ENCODE measurements at places on chromosomes 16 and 17.

DNA sequence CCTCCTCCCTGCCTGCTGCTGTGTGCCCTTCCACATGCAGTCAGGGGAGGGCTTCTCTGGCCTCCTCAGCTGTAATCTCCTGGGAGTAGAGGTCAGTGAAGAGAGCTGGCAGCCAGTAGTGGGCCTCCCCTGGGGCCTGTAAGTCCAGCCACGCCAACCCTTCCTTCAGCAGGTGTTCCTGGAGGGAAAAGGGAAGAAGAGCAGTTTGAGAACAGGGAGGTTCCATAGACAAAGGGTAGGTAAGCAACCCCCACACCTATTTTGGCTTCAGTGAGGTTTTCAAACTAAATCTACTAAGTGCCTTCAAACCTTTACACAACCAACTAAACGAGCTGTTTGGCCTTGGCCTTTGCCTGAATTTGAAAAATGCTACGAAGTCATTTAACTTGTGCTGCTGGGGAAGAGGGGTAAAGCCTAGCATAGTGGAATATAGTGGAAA, 14.2 kb downstream of the SNF8 start:
- no peak for DNase-seq

DNA sequence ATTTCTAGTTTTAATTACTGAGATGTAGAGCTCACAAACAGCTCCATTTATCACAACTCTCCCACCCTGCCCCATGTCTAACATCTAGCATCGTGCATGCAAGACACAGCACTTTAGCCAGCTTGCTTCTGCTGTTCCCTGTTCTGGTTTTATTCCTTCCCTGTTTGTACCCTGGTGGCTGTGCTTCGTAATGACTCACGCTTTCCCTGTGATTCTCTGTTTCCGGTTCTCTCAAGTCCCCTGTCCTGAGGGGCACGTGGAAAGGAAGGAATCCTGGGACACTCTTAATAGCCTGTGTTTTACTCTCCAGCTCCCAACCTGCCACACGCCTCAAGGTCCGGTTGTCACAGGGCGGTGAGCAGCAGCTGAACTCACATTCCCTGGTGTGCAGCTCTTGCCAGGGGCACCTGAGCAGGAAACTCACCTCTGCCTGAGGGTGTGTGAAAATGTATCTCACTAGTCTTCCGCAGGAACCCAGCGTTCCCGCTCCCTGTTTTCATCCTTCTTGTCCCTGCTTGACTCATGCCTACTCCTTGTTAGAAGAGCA, 10.6 kb downstream of the SHISA6 start:
- DNase-seq: no peak

GRCh38 chr16:24844101-24845030, 1.4 kb upstream of the SLC5A11 start:
- no peak for DNase-seq

- peak; percentile 46 for DNase-seq
Measured at GRCh38 chr17:81241648-81242420, 2.7 kb downstream of the NDUFAF8 start.

- no peak for DNase-seq
Measured at GRCh38 chr17:59287891-59288290, 43.6 kb upstream of the YPEL2 start.

- no peak for DNase-seq
Measured at GRCh38 chr17:9002227-9002605, 19.1 kb upstream of the NTN1 start.

- peak; percentile 48 for DNase-seq
Measured at GRCh38 chr16:88455610-88456355, 2.7 kb downstream of the ZFPM1 start.

- no peak for DNase-seq
Measured at GRCh38 chr17:73991260-73991659, 212.2 kb upstream of the RPL38 start.

- DNase-seq: no peak
Measured at GRCh38 chr17:68539548-68540467, 27.6 kb downstream of the PRKAR1A start.

- DNase-seq: no peak
Measured at GRCh38 chr17:27575096-27575911, 55.7 kb upstream of the LGALS9 start.

DNA sequence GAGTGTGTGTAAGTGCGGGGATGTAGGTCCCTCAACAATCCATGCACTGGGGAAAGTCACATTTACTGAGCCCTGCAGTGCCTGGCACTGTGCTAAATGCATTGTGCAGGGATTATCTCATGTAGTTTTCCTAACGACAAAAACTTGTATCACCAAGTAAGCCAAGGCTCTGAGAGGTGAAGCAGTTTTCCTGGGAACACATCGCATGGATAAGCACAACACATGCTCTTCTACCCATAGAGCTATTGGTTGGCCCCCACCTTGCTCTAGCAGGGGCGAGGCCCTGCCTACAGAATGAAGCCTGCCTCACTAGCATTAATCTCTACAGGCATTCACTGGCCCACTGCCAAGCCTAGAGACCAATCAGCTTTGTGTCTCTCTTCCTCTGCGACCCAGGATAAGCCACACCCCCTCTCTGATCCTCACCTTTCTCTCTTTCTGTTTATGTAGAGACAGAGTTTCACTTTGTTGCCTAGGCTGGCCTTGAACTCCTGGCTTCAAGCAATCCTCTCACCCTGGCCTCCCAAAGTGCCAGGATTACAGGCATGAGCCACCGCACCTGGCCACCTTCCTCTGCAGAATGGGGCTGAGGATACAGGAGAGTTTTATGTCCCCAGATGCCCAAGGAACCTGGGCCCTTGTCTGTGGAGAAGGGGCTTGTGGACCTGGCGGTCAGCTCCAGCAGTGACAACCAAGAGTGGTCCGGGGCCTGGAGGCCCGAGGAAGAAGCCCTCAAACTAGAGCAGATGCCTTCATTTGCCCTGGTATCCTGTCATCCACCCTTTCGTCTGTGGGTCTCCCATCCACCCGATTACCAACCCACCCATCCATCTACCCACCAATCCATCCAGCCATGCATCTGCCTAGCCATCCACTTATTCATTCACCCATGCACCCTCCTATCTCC, 12.8 kb downstream of the CDH16 start:
- no peak for DNase-seq

- DNase-seq: no peak
Measured at GRCh38 chr17:16975744-16976625, 4.1 kb upstream of the TNFRSF13B start.

- no peak for DNase-seq
Measured at GRCh38 chr16:89359264-89360147, 130.9 kb downstream of the ANKRD11 start.

- DNase-seq: no peak
Measured at GRCh38 chr17:61766520-61766919, 96.8 kb downstream of the BRIP1 start.

DNA sequence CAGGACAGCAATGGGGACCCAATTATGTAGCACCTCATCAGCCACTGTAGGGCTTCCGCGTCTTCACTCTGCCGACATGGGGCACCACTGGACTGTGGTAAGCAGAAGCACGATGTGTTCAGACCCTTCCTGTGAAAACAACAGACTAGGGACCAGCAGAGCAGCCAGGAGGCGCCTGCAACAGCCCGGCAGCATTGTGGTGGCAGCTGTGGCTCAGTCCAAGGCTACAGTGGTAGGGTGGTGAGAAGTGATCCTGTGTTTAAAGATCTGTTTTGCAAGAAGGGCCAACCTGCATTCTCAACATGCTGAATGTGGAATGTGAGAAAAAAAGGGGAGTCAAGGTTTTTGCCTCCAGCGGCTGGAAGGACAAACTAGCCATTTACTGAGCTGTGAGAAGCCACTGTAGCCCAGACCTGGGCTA, 80.8 kb downstream of the GAS7 start:
- no peak for DNase-seq

- DNase-seq: no peak
Measured at GRCh38 chr17:73592079-73592415, 52.2 kb downstream of the SDK2 start.

DNA sequence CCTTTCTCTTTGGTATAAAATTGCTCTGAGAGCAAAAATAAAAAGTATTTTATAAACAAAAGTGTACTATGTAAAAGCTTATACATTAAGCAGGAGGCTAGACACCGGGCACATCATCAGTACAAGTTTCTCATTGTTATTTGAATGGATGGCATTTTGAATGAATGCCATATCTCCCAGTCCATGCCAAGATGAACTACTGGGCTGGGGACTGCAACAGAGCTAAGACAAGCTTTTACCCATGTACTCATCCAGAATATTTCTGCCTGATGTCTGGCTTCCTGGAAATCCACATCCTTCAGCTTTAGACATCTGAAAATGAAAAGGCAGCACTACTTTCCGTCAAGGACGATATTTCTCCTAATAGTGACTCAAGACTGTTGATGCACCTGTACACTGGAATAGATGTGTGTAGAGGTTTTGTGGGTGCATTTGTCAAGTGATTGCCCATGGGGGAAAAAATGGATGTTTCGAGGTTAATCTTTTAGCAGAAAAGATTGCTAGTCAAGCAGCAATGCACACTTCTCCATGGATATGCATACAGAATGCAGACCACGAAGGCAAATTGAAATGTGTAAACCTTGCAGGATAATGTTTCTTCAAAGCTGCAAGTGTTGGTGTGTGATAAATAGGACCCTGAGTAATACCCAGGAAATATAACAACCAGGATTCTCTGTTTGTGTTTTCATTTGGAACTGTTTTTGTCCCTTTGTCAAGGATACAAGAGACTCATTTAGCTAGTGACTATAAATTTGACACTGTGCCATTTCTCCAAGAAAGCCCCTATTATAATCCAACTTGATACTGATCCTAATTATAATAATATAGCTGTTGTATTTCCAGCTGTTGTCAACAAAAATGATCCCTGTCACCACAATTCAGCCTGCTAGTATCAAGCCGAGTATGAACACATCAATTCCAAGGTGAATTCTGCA, 173.8 kb downstream of the CDH8 start:
- peak; percentile 42 for DNase-seq

DNA sequence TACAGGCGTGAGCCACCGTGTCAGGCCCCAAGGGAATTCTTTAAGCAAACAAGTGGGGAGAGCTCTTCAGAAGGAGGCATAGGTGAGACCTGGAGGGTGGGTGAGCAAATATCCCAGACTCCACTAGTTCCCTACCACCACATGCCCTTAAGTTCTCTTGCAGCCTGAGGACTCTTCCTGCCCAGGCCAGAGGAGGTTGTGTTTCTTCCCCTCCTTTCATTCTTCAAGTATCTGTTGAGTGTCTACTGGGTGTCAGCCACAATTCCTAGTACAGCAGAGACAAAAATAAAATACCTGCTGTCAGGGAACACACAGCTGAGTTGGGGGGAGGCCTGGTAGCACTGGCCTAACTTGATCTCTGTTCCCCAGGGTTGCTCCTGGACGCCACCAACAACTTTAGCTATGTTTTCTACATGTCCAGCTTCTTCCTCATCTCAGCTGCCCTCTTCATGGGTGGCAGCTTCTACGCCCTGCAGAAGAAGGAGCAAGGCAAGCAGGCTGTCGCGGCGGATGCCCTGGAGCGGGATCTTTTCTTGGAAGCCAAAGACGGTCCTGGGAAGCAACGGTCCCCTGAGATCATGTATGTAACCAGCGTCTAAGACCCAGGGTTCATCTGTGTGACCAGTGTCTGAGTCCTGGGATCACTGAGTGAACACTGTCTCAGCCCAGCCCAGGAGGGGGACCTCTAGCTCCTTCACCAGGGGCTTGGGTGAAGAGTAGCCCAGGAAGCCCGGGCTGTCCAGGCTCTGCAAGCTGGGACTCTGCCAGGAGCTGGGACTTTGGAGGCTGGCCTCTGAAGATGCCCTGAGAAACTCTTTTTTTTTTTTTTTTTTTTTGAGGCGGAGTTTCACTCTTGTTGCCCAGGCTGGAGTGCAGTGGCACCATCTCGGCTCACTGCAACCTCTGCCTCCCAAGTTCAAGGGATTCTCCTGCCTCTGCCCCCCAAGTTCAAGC, 5.9 kb upstream of the ARMC7 start:
- DNase-seq: no peak

DNA sequence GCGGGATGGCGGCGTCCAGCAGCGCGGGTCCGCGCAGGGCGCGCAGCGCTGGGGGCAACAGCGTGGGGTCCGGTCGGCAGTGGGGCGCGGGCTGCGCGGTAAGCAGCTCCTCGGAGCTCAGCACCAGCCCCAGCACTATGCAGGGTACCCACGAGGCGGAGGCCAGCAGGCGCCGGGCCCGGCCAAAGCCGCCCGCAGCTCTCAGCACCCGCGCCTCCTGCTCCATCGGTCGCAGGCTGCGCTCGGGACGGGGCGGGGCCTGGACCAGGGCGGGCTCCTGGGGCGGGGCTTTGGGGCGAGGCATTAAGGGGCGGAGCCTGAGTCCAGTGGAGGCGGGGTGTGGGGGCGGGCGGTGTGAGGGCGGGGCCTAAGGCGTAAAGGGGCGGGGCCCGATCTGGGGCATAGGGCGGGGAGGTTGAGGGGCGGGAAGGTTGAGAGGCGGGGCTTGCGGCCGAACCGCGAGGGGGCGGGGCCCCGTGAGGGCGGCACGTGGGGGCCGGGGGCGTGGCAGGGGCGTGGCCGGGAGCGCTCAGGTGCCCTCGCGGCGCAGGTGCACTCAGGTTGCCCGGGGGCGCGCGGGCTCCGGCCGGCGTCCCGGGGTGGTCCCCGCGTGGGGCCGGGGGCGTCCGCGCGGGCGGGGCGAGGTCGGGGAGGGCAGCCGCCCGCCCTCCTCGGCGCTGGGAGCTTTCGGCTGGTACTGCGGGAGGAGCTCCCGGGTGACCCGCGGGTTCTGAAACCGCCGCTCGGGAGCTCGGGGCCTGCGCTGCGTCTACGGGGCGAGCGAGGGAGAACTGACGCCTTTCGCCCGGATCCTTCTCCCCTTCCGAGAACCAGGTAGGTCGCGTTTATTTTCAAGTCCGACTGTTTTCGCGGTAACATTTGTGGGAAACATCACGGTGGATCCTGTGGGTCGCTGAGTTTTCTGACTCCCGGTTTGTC, 1.4 kb upstream of the SLC22A31 start:
- DNase-seq: peak; percentile 65

GRCh38 chr16:57976331-57976796, 5.4 kb upstream of the CNGB1 start:
- no peak for DNase-seq

- DNase-seq: no peak
Measured at GRCh38 chr16:86306011-86306644, 204.2 kb upstream of the FOXF1 start.

DNA sequence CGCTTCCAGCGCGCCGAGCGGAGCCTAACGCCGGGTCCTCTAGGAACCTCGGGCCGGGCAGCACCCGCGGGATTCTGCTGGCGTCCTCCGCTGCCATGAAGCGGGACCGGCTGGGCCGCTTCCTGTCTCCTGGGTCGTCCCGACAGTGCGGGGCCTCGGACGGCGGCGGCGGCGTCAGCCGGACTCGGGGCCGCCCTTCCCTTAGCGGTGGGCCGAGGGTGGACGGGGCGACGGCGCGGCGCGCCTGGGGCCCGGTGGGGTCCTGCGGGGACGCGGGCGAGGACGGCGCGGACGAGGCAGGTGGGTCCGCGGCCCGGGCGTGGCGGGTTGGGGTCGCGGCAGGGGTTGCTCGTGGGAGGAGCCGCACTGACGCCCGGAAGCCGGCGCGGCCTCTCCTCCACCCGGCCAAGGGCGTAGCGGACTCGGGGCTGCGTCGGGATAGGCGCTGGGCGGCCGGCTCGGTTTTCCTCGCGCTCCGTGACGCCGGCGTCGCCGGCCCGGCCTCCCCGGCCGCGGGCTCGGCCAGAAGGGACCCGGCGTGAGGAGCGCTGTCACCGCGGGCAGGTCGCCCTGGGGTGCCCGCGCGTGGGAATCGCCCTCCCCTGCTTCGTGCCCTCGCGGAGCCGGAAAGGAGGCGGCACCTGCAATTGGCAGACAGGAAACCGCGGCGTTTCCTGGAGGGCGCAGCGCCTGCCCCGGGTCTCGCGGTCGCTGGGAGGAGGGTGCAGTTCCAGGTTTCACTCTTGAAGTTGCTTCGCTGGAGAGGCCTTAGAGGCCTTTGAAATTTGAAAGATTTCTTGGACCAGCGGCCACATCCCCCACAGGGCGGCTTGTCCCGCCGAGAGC, 432 bp downstream of the ZNF276 start:
- DNase-seq: peak; percentile 21

- DNase-seq: no peak
Measured at GRCh38 chr17:73551759-73552158, 92.5 kb downstream of the SDK2 start.

All from NCI-H2081 (cell line).